ENCODE measurements at places on chromosomes 7 and 10.
A peak's percentile ranks its signal among the peaks of the same experiment; 100 is the strongest.

DNA sequence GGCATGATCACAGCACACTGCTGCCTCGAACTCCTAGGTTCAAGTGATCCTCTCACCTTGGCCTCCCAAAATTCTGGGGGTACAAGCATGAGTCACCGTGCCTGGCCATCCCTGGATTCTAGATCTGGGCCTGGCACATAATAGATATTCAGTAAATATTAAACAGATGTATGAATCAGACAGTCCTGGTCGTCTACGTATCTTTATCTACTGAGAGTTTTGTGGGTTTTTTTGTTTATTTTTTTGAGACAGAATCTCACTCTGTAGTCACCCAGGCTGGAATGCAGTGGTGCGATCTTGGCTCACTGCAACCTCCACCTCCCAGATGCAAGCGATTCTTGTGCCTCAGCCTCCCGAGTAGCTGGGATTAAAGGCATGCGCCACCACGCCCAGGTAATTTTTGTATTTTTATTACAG is 24.3 kb upstream of the ITGB1 start:
- DNase-seq = no peak

GRCh38 chr10:48520594-48520993 is 84.3 kb downstream of the ARHGAP22 start:
- DNase-seq = no peak

- no peak for DNase-seq
Observed at GRCh38 chr7:151375530-151376217, 34.1 kb downstream of the NUB1 start.

- DNase-seq = peak; percentile 43
Observed at GRCh38 chr7:23105086-23105643, 420 bp upstream of the KLHL7 start.

GRCh38 chr7:117249696-117250095 is 73.2 kb downstream of the WNT2 start:
- no peak for DNase-seq

- no peak for DNase-seq
Observed at GRCh38 chr7:105782391-105783042, 93.9 kb downstream of the ATXN7L1 start.

DNA sequence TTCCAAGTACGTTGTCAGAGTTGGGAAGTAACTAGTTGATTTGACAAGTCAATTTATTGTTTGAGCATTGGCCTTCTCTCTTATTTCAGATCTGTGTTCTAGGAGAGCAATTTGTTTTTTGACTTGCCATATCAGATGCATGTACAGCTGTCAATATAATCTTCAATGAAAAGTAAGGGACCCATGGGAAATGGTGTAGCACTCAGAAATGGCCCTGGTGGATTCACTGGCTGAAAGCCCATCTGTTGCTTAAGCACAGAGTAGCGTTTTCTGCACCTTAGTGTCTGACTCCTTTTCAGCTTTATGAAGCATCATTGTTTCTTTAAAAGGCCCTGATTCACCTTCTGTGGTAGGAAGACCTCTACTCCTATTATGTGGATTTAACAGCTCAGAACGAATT is 10.2 kb downstream of the GARS1 start:
- peak; percentile 40 for DNase-seq

DNA sequence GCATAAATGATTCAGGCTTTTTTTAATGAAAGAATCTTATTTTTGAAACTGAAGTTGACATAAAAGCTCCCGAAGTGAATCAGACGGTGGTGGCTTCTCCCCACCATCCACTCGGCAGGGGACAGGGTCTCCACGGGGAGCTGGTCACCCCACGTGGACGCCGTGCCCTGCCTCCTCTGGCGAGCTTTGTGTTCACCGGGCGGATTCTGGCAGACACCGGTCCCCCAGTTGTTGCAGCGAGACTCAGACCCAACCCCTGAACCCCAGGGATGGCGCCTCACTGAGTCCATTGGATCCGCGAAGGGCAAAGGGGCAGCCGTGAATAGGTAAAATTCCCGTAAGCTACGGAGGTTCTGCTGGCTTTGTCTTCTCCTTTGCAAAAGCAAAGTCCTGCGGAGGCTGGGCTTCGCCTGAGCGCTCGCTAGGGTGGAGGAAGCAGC is 38.4 kb downstream of the PTPRN2 start:
- no peak for DNase-seq

- no peak for DNase-seq
Observed at GRCh38 chr10:46517541-46517940, 38.9 kb downstream of the GPRIN2 start.

GRCh38 chr10:132349766-132350165 is 17.8 kb downstream of the LRRC27 start:
- DNase-seq = no peak

- DNase-seq = peak; percentile 72
Observed at GRCh38 chr7:124152859-124153692, 120.2 kb upstream of the TMEM229A start.

GRCh38 chr10:36148207-36148606 is 506.1 kb upstream of the FZD8 start:
- DNase-seq = no peak

GRCh38 chr10:76122056-76122455 is 690.6 kb downstream of the LRMDA start:
- DNase-seq = peak; percentile 88

DNA sequence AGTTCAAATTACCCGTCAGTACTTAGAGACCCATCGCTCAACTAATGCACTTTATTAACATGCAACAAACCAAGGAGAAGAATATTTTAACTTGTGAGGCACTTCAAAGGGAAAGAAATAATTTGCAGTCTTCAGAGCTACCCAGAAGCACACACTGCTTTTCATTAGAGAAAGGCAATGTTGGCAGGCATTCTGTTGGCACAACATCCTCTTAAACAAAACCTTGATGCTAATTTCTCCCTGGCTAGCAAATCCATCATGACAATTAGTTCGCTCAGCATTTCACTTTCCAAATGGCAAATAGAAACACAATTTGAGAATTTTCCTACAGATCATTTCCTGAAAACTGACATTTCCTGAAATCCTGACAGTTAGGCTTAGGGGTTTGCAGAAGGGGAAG is 155.6 kb upstream of the FAM13C start:
- DNase-seq = no peak

DNA sequence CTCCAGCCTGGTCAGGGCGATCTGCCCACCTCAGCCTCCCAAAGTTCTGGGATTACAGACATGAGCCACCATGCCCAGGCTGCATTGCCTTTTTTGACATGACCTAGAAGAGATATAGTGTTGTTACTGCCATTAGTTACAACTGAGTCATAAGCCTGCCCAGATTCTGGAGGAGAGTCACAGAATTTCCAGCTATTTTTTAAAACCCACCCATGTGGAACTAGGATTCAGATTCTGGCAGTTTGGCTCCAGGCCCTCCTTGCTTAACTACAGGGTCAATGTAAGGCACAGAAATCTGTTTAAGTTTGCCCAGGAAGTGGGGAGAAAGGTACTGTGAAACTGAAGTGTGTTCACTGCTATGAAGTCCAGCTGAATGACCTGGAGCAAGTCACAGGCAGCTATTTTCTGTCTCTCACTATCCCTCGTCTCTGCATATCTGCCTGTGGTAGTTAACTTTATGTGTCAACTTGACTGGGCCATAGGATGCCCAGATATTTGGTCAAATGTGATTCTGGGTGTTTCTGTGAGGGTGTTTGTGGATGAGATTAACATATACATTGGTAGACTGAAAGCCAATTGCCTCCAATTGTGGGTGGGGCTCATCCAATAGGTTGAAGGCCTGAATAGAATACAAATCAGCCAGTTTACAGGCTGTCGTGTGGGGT is 8.4 kb upstream of the MARVELD1 start:
- no peak for DNase-seq

DNA sequence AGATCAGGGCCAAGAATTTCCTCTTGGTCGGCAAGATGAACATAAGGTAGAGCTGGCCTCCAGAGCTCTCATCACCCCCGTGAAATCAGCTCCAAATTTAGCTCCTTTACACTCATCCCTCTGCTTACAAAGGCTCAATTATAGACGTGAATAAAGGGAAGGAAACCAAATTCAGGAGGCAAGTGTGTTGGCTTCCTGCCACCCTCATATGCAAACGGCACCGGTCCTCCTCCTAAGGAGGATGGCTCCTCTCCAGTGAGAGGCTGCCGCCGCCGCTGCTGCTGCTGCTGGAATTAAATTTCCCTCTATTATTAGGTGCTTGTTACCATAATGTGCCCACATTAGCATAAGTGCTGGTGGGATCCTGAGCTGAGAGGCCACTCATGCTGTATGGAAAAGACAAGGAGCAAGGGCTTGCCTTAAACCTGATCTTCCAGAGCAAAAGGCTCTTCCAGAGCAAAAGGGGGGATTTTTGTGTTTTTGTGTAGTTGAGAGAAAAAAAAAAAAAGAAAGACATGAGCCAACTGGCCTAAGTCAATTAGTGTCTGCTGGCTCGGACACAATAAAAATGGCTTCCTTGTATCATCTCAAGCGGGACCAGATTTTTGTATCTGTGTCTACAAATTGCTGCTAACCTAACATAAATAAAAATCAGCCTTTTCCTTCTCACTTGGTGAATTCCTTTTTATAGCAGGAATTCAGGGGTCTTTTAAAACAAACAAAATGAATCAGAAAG is 68.4 kb downstream of the CDHR3 start:
- DNase-seq = peak; percentile 67

DNA sequence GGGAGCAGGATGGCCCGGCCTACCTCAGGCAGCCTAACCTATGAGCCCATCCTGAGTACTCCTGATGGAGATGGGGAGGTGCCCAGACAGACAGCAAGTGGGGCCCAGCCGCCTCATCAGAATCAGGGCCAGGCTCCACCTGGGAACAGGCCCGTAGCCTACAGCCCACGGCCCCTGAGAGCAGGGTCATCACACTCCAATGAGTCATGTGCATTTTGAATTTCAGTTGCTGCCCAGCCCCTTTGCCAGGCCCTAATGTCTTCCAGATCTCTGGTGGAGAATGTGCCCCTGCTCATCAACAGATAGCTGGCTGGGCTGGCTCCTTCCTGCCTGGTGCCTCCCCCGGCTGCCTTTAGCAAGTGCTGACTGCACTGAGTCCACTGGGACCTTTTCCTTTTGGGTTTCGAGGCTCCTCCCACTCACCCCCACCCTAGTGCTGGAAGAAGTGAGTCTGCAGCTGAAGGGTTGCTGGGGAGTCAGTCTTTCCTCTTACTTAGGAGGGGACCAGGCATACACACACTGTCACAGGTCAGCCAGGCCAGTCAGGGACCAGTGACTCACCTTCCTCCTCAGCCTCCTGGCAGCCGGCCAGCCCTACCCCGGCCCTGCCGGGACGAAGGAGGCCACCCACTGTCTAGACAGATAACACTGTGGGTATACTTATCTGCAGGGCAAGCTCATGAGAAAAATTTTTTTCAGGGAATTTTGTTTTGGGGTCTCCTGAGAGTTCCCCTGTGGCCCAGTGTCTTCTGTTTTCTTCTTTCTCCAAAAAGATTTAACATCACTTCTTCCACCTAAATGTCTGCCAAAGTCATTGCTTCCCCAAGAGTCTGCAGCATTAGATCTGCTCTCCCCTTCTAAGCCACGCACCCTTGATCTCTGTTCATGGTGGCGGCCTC is 9.1 kb upstream of the ASIC3 start:
- peak; percentile 28 for DNase-seq

GRCh38 chr10:17375936-17376584 is 78.3 kb downstream of the ST8SIA6 start:
- peak; percentile 52 for DNase-seq

DNA sequence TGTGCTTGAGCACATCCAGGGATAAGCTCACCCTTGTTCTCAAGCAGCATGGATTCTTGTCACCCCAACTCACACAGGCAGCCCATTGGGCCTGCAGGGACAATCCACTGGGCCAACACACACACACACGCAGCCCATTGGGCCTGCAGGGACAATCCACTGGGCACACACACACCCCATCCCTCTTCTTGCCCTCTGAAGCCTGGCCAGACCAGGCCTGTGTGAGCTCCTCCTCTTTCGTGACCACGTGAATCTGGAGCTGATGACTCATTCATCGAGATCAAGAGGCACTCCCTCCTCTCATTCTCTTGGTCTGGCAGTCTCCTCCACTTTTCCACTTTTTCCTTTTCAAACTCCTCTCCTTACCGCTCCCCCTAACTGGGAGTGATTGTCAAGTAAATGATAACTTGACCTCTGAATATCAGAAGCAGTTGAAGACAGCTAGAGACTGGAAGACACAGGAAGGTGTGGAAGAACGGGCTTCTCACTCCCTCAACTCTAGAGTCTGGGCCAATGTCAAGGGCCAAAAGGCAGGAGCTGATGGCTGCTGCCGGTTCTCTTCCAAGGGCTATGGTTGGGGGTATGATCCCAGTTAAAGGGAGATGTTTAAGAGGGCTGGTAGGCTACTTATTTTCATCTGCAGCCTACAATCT is 89.7 kb downstream of the HIPK2 start:
- DNase-seq = no peak

DNA sequence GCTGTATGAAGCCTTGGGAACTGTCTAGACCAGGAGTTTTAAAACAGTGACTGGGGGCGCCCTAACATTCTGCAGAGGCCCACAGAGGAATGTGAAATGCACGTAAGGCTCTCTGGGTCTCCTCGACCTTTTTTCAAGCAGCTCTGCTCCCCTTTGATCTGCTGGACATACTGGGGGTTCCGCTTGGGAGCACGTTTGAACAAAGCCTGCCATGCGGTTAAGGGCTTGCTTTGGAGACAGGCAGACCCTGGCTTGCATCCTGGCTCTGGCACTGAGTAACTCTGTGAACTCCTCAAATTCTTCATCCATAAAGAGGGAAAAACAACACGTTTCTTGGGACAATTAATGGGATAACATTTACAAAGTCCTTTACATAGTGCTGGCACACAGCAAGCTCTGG is 7.8 kb downstream of the BEND7 start:
- DNase-seq = no peak

- no peak for DNase-seq
Observed at GRCh38 chr7:30433082-30433481, 45.5 kb downstream of the NOD1 start.

- DNase-seq = no peak
Observed at GRCh38 chr7:111796671-111797070, 234.4 kb upstream of the IMMP2L start.

- DNase-seq = no peak
Observed at GRCh38 chr7:117979954-117980497, 106.8 kb upstream of the CTTNBP2 start.

DNA sequence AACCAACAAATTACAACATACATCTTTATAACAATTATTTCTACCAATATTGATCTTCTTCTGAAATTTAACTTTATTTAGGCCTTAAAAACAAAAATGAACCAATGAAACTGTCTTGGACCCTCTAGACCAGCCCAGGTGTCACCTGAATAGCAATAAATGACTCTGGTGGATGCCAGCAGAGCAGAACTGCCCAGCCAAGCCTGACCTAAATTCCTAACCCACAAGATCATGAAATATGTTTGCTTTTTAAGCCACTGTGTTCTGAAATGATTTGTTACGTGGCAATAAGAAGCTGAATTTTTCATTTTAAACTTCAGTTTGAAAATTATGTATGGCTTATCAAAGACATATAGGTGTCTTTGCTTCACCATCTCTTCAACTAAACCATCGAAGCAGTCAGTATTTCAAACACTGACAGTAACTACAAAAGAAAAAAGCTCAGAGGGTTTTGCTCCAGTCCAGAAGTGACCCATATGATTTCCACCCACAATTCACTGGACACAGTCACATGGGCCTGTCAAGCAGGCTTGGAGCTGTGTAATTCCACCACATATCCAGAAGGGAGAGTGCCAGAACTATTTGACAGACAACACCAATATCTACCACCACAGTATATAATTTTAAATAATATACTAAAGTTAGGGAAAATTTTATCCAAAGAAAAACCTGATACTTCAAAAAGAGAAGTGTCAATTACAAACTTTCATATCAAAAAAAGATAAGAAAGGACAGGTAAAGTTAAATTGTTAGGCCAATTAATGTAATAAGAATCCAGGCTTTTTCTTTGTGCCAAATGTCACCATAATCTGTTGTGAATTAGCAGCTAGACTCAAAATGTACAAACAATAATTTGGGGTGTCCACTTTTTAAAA is 94.5 kb downstream of the KMT2C start:
- peak; percentile 47 for DNase-seq

GRCh38 chr7:100101016-100101862 is at the start of the genes AP4M1 and MCM7:
Gene AP4M1 (plus strand): TSS chr7:100101643. CDS start chr7:100101715, 72 bp downstream.
Gene MCM7 (minus strand): TSS chr7:100101397. CDS start chr7:100101294, 103 bp downstream.
- DNase-seq = peak; percentile 99
